Stimulated activated CD4-positive, alpha-beta T cell treated with anti-CD3 and anti-CD28 coated beads, TNF-alpha, amount 100 ng/mL, for 4 hours (primary cell): ENCODE measurements at places on chromosomes 12 and 14.

DNA sequence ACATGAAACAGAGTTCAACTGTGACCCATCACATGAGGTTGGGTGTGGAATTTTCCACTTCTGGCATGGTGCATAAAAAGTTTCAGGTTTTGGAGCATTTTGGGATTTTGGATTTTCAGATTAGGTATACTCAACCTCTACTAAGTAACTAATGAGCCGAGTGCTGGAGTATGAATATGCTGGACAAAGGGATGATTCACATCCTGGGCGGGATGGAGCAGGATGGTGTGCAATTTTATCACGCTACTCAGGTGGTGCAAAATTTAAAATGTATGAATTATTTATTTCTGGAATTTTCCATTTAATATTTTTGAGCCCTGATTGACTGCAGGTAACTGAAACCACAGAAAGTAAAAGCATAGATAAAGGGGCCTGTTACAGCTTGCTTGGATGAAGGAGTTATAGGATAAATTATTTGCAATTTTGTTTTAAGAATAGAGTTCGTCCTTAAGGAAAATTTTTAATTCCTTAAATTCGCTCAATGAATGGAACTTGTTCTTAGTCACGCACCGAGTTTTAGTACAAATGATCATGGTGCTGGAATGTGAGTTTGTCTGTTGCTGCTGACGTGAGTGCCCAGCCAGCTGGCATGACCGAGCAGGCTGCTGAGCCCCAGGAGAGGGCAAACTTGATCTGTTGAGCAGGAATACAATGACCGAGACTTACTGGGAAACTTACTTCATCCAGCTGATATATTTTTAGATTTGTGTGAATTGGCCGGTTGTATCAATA lies 176.3 kb downstream of the ESR2 start:
- DNase-seq = no peak

DNA sequence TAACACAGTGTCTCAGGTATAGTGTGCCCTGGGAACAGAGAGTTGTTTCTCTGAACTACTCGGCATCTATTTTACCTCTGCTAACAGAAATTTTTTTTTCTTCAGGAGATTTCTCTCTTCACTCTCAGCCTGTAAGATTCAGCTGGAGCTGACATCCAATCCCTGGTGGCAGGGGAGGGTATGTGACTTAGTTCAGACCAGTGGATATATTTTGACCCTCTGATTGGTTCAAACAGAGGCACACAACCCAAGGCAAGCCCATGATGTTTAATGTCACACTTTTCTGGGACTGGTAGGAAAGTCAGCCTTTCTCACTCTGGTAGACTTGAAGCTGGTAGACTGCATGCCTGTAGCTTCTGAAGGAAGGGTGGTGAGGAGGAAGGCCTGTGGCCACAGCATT lies 147.9 kb downstream of the HMGA2 start:
- no peak for DNase-seq

- no peak for DNase-seq
Measured at GRCh38 chr12:119169150-119169549, 9.6 kb upstream of the HSPB8 start.

GRCh38 chr14:91350483-91350812 lies 67.2 kb downstream of the CCDC88C start:
- no peak for DNase-seq

DNA sequence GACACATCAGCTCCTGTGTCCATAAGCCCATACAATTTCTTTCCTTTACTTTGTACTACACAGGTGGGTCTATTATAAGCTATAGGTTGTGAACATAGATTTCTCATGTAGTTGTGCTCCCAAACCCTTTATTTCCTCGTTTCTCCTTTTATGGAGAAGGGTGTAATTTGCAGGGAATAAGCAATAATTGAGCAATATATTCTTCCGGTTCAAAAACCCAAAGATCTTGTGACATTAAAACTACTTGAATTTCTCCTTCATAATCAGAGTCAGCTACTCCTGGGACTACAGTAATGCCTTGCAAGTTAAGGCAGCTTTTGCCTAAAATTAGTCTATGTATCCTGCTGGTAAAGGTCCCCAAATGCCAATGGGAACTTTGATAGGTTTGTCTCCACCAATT lies 19.1 kb upstream of the MAPKAPK5 start:
- DNase-seq = no peak

DNA sequence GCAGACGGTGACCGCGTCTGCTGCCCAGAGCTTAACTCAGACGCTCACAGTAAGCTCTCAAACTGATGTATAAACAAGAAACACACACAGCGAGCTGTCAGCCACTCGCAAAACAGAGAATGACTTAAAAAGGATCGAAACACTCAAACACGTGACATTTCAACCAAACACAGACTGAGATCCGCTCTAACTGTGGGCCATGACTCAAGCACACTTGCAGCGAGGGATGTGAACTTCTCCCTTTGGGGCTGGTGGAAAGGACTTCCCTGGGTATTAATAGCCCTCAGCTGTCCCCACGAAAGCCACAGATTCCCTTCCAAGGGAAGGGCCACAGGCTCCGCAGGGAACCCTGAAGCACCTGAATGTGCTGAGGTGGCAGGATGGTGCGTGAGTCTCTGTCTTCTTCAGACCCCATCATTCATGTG lies 29.1 kb downstream of the CCDC88C start:
- DNase-seq = no peak

GRCh38 chr14:104049576-104050240 lies 35.8 kb upstream of the ASPG start:
- DNase-seq = no peak

GRCh38 chr14:65282896-65283253 lies 129.7 kb upstream of the FUT8 start:
- no peak for DNase-seq

DNA sequence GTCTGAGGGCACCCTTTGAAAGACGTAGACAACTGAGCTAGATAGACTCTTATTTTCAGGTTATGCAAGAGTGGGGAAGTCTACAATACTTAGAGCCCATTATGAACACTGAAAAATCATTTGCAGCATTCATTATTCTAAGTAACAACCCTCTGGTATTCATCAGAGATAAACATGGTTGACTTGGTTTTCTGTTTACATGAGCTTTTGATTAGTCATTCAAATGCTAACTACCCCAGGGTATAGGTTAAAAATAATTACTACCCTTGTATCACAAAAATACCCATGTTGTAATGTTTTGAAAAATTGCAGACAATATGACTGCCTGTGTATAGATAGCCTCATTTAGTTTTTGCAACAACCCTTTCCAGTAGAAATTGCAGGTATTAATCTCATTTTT lies 78.5 kb downstream of the PPFIBP1 start:
- DNase-seq = no peak

GRCh38 chr12:90682398-90682797 lies 272.6 kb downstream of the CCER1 start:
- DNase-seq = no peak

DNA sequence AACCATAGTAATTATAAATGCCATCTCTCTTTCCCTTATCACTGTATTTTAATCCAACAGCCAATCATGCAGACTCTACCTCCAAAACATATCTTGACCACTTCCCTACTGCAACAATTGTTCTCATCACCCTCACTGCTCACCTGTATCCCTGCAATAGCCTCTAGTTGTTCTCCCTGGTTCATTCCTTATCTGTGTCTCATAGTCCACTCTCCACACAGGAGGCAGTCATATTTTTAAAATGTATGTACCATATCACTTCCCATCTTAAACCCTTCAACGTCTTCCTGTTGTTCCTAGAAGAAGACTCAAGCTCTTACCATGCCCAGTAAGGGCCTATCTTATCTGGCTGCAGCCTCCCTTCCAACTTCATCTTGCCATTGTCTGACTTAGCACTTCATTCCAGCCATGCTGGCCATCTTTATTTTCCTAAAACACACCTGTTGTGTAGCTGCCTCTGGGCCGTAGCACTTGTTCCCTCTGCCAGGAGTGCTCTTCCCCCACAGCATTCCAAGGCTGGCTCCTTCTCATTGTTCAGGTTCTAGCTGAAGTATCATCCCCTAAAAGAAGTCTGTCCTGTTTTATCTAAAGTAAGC lies 27.8 kb upstream of the BHLHE41 start:
- DNase-seq = no peak

DNA sequence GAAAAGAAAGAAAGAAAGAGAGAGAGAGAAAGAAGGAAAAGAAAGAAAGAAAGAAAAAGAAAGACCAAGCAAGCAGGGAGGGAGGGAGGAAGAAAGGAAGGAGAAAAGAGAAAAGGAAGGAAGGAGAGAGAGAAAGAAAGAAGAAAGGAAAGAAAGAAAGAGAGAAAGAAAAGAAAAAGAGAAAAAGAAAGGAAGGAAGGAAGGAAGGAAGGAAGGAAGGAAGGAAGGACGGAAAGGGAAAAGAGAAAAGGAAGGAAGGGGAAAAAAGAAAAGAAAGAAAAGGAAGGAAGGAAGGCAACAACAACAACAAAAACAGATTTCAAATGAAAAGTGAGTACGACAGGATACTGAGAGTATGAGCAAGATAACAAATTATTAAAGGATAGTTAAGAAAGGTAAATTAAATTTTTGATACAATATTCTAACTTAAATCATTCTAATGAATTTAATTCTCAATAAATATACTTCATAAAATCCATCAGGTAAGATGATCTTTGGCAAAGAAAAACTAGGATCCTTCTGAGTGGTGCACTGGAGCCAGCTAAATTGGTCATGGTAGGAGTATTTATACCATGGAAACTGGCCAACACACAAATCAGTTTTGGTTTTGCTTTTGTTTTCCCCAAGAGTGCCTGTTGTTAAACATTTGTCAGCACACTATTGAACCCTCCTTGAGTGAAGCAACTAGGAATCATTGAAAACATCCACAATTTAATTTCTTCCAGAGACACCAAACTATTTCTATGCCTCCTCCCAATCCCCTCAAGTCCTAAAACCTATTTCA lies 56.1 kb upstream of the DYRK2 start:
- DNase-seq = no peak

- no peak for DNase-seq
Measured at GRCh38 chr12:132446633-132447326, 43.2 kb upstream of the FBRSL1 start.

- no peak for DNase-seq
Measured at GRCh38 chr12:93376436-93377251, 1.1 kb upstream of the NUDT4 start.

GRCh38 chr12:99611599-99611998 lies 36.0 kb upstream of the GARIN6 start:
- no peak for DNase-seq

DNA sequence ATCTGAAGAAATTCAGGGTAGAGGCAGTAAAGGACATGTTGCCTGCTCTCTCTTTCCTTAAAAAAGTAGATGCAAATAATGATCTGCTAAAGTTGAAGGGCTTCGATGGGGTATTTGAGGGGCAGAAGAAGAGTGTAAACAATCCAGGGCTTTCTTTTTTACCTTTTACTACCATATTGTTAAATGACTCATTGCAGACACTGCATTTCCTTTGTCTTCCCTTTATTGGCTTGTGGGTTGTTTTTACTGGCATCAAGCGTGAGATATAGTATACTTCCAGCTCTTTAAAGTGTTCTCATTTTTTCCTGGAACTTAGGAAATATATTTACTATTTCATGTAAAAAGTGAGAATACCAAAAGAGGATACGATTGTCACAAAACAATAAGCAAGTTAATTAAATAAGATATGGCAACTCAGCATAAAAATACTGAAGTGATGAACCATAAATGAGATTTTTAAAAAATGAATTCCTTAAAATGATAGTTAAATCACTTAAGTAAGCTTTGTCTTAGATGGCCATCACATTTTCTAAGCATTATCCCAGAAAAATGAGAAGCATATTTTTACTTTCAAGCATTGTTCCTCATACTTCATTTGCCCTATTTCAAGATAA lies 72.3 kb upstream of the KRAS start:
- no peak for DNase-seq

DNA sequence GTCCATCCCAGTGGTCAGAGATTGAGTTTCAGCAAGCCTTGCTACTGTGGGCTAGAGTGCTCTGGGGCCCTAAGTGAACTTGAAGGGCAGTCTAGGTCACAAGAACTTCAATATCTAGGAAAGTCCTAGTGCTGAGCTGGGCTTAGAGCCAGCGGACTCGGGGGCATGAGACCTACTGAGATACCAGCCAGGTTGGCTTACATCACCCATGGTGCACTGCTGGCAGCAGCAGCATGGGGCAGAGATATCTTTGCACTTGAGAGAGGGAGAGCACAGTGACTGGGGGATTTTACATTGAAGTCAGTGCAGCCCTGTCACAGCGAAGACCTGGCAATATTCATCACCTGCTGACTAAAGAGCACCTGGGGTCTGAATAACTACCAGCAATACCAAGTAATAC lies 158.3 kb upstream of the PRKD1 start:
- no peak for DNase-seq

DNA sequence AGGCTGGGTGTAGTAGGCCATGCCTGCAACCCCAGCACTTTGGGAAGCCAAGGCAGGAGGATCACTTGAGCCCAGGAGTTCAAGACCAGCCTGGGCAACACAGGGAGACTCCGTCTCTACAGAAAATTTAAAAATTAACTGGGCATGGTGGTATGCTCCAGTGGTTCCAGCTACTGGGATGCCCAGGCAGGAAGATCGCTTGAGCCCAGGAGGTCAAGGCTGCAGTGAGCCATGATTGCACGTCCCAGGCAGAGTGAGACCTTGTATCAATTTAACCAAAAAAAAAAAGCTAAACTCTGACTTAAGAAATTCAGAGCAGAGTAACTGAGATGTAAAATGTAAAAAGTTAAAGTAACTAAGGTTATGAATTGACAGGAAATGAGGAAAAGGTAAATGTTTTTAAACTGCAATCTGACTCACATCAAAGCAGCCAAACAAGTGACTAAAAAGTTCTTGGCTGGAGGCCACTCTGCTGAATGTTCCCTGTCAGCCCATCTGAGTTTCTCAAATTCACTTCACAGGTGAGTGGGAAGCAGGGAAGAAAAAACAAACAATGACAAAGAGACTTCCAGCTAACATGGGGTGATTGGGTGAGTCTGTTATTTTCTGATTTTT lies 21.3 kb downstream of the PRKD1 start:
- DNase-seq = no peak

- no peak for DNase-seq
Measured at GRCh38 chr12:101238800-101239329, 28.8 kb upstream of the SLC5A8 start.

- no peak for DNase-seq
Measured at GRCh38 chr14:33643426-33644181, 307.3 kb downstream of the EGLN3 start.

GRCh38 chr14:34732802-34733201 lies 18.4 kb upstream of the CFL2 start:
- no peak for DNase-seq
